Stimulated activated CD4-positive, alpha-beta T cell treated with anti-CD3 and anti-CD28 coated beads, Interleukin-2, amount 100 ng/mL, for 24 hours (primary cell): ENCODE measurements at places on chromosomes 3 and 15.

DNA sequence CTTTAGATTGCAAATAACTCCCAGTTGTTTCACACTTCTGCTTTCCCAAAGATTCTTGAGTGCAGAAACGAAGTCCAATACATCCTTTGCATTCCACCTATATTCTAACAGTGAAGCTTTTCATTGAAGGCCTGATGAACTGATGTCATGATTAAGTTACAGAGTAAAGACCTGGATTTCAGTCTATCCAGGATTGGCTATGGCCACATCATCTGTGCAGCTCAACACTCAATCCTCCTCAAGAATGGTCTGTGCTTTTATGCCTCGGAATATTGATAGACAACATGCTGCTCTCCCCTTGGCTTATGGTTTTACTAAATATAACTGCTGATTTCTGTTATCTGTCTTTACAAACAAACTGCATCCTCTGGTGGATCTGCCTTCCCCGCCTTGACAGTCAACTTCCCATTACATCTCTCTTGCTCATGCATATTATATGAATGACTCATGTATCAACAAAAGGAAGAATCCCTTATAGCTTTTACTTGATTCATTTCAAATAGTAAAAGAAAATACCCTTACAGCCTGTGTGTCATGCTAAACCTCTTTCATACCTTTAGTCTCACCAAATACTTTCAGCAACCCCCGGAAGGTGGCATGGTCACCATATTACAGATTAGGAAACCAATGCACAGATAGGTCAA, 59.5 kb downstream of the SCN11A start:
- no peak for DNase-seq

DNA sequence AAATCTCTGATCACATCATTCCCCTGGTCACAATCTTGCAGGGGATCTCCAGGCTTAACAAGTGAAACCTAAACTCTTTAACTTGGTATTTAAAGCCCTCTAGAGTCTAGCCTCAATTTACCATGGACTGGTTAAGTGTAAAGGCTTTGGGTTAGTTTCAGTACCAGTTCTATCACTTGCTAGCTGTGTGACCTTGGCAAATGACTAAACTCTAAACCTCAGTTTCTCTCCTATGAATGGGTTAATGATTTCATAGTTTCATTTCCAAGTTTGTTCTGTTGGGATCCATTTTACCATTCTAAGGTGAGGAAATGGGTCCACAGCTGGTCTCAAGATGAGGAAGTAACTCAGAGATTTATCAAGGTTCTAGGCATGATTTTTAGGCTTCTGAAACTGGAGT, 38.8 kb upstream of the TIMP4 start:
- DNase-seq: no peak

GRCh38 chr15:51368751-51369450, 27.4 kb downstream of the GLDN start:
- DNase-seq: no peak

GRCh38 chr3:81197386-81197785, 564.1 kb downstream of the GBE1 start:
- DNase-seq: no peak

DNA sequence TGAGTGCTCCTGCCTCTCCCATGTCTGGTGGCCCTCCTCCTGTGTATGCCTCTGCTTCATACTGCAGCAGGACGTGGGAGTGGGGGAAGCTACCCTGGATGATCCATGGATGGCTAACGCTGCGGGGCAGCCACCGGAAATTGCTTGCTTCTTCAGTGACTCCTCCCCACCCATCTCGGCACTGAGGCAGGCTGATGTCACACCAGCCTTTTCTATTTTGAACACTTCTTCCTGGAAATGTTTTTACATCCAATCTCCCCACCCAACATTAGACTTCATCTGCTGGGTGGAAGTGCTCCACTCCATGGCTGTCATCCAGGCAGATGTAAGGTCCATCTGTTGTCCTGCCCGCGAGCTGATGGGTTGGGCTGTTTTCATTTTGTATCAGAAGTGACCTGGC, 58.9 kb upstream of the MUC13 start:
- no peak for DNase-seq

DNA sequence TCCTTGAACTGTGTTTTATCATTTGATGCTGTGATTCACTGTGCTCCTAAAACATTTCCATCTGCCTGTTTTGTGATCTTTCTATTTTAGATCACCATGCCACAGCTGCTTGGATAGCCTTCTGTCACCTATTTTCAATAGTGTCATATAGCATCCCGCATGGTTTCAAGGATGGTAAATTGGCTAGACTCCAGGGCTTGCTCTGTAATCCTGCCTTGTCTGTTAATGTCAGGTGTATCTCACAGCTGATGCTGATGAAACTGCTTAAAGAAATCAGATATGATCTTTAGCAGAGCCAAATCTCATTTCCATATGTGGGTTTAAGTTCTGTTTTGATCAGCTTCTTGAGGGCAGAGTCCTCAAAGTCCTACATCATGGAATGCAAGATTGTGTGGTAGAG, 182.2 kb downstream of the UBE2E2 start:
- no peak for DNase-seq

DNA sequence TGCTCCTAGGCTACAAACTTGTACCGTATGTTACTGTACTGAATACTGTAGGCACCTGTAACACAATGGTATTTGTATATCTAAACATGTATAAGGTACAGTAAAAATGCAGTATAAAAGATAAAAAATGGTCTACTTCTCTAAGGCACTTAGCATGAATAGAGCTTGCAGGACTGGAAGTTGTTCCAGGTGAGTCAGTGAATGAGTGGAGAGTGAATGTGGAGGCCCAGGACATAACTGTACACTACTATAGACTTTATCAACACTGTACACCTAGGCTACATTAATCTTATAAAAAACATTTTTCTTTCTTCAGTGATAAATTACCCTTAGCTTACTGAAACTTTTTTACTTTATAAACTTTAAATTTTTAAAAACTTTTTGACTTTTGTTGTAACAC, 12.5 kb downstream of the TNFAIP8L3 start:
- DNase-seq: no peak

DNA sequence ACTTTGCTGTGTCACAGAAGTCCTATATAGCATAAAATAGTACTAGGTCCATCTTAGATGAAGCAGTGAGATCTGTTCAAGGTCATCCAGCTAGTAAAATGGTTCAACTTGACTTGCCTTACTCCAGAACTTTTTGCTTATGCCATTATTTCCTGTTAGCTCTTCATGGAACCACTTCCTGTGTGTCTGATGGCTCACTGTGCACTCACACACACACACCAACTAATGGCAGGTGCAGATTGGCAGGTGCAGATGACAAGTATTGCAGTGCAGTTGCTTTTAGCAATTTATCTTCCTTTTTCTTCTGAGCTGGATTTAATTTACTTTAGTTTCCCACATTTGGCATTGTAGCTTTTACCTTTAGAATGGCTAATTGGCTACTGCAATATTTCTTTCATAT, 29.8 kb downstream of the GOLGA8S start:
- no peak for DNase-seq

- no peak for DNase-seq
Measured at GRCh38 chr3:147130461-147130860, 275.9 kb downstream of the ZIC4 start.

DNA sequence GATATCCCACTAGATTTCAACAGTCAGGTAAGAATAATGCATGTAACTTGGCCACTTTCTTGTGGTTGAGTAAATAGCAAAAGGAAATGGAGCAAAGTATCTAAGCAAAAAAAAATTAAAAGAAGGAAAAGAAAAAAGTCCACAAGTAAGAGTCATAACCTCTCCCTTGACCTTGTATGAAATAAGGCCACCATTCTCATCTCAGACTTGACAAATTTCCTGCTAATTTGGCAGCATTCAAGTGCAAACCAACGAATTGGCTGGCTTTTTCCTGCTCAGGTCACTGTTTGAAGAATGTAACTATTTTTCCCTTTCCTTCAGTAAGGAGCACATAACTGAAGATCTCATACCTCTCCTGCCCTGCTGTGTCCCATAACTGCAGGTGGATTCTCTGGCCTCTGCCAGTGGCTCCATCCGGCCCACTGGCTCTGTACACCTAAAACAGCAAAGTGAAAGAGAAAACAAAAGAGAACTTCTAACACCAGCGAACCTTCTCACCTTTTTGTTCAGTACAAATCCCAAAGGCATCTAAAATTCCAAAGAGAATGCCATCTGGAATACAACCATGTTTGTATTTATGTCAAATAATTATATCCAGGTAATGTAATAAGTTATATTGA, 33.4 kb upstream of the RSL24D1 start:
- DNase-seq: no peak

DNA sequence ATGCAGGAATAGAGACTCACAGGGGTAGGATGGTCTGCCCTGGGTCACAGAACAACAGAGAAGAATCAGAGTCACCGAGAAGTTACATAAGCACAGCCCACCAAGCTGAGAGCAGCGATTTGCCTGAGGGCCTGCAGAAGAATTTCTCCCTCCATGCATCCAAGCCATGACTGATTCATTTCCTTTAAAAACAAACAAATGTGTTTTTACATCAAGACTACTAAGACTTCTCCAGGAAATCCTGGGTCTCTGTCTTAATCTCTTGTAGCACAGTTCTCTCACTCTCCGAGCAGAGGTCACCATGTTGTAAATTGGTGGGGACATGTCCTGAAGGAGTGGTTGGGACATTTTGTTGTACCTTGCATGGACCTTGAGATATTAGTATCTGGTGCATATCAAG, 159.8 kb downstream of the THSD4 start:
- no peak for DNase-seq

GRCh38 chr3:195203606-195204005, 67.4 kb downstream of the XXYLT1 start:
- DNase-seq: no peak

GRCh38 chr3:150797155-150797554, 34.2 kb upstream of the SIAH2 start:
- no peak for DNase-seq

GRCh38 chr15:68020685-68021084, 33.4 kb upstream of the PIAS1 start:
- DNase-seq: no peak

DNA sequence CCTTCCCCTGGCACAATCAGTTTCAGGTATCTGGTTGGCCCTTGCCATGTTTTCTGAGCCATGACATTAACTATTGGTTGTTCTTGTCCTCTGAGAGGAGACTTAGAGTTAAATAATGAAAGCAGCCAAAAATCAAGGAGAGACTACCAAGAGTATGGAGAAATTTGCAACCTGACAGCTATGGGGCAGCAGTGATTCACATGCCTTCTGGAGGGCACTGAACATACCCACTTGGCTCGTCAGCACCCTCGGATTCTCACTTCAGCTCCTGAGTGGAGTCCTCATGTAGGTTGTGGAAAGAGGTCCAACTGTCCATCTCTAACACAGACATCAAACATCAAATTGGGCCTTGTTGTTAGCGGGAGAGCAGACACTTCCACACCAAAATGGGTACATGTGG, 265.6 kb downstream of the EBLN2 start:
- no peak for DNase-seq

- no peak for DNase-seq
Measured at GRCh38 chr3:197224034-197224444, 74.4 kb downstream of the DLG1 start.

DNA sequence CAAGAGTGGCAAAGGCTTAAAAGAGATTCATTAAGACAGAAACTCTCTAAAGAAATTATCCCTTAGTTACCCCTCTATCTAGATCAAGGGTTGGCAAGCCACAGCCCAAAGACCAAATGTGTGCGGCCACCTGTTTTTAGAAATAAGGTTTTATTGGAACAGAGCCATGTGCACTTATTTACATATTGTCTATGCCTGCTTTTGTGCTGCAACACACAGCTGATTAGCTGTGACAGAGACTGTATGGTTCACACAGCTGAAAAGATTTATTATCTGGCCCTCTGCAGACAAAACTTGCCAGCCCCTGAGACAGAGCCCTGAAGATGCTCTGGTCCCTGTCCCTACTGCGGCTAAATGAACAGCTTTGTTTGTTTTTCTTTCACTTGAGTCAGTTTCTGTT, 88.1 kb downstream of the ADAMTS9 start:
- no peak for DNase-seq

DNA sequence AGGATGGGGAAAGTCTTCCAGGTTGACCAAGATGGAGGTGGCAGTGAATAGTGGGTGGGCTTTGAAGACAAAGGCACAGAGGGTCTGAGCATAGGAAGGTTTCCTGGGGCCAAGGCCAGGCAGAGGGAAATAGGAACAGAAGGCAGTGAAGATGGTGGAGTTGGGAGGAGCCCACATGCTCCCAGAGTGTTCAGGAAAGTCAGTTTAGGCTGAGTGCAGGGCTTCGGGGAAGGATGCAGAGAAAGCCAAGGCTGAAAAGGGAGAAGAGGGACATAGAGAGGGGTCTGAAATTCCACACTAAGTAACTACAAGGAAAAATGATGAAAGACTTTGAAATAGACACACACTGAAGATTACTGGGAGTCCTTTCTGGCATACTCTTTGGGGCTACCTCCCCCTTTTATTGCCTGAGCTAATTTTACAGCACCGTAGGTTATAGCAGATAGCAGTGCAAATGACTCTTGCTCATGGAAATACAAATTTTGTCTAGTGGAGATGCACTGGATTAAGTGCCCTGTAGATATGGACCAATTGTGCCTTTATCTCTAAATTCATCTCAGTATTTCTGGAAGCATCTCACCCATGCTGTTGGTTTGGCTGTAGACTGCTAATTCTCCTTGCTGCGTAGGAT, 3.8 kb downstream of the CX3CR1 start:
- DNase-seq: no peak

DNA sequence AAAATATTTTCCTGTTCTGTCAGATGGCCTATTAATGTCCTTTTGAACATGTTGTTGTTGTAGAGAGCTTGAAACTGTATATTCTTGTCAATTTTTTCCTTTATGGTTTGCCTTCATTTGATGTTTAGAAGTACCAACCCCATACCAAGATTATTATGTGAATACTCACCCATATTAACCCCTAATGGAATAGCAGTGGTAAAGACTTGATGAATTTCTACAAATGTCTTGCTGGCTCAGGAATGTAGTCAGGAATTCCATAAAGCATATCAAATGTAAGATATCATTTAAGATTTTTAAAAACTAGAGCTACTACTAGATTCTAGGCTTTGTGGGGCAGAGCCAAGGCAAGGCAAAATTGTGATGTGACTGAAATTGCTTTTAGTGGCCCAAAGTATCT, 30.0 kb downstream of the MYO5A start:
- DNase-seq: no peak

- DNase-seq: no peak
Measured at GRCh38 chr3:177831361-177831760, 634.1 kb upstream of the TBL1XR1 start.

DNA sequence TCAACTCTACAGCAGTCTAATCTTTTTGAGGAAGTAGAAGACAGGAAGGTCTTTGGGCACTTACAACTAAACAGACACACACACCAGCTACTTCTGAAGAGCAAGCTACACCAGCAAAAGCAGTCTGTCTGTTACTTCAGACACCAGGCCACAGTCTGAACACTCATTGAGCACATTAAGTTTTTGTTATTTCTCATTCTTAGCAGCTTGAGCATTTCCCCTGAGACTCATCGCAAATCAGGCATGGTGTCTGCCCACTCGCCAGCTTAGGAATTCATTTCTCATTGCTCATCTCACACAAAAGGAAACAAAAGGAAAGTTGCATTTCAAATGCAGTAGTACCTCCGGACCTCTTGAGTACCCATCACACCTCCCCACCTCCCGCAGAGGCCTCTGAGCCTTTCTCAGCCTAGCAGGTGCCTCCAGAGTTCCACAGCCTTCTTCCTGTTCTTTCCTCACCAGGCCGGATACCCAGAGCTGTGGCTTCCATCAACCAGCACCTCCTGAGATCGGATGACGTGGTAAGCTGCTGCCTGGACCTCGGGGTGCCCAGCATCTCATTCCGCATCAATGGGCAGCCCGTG, 302.0 kb downstream of the RYR3 start:
- no peak for DNase-seq

GRCh38 chr3:61771976-61772375, 210.6 kb downstream of the PTPRG start:
- no peak for DNase-seq

- no peak for DNase-seq
Measured at GRCh38 chr3:139811331-139811730, 123.7 kb upstream of the CLSTN2 start.
